Activated naive CD8-positive, alpha-beta T cell treated with anti-CD3 and anti-CD28 coated beads for 36 hours (primary cell): ENCODE measurements at places on chromosomes 12 and 14.

DNA sequence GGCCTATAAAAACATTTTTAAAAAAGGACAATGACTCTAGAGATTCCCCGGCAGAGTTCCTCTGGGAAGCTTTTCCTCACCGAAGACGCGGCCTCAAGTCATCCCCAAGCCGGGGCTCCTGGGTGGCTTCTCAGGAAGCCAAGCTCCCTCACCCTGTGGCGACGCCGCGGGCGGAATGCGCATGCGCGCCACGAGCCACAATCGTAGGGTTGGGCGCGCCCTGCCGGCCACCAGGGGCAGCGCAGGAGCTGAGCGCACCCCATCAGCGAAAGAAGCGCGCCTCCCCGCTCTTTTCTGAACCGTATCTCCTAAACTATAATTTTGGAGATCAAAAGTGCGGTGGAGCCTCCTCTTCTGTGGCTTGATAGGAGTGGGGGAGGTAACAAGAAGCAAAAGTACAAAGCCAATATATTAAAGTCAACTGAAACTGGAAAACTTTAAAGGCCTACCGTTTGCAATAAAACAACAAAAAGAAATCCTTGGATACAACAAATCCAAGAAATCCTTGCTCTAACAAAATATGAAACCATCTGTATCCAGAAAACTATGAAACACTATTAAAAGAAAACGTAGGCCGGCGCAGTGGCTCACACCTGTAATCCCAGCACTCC, 17.4 kb upstream of the CHFR start:
- peak; percentile 91 for DNase-seq

- no peak for DNase-seq
Measured at GRCh38 chr12:119180380-119181040, 1.8 kb downstream of the HSPB8 start.

GRCh38 chr12:130816097-130816496, 23.0 kb downstream of the STX2 start:
- no peak for DNase-seq

DNA sequence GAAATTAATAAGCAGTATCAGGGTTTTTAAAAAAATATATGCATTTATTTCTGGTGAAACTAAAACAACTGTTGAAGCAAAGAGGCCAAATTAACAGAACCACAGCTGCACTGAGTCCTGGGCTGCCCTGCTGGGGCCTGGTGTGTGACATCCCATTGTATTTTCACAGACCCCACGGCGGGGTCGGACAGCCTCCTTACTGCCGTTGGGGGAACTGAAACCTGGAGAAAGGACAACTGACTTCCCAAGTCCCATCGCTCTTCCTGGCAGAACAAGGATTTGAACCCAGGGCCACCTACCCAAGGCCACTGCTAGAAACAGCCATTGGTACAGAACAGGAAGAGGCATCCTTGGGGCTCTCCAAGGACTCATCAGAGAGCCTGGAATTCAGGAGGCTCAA, 114.8 kb upstream of the SFSWAP start:
- DNase-seq: no peak

DNA sequence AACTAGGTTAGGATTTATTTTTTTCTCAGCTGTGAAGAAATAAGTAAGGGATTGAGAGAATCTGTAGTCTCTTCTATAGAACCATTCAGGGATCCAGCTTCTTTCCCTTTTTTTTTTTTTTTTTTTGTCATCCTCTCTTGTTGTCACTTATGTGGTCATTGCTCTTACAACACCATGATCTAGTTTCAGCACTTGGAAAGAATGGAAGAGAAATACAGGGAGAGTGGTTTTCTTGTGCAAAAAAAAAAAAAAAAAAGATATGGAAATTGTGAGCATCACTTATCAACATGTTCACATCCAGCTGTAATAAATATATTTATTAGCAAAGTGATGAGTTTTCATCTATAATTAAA, 599.3 kb downstream of the SLC6A15 start:
- no peak for DNase-seq

GRCh38 chr12:20420557-20420956, 52.2 kb downstream of the PDE3A start:
- no peak for DNase-seq

DNA sequence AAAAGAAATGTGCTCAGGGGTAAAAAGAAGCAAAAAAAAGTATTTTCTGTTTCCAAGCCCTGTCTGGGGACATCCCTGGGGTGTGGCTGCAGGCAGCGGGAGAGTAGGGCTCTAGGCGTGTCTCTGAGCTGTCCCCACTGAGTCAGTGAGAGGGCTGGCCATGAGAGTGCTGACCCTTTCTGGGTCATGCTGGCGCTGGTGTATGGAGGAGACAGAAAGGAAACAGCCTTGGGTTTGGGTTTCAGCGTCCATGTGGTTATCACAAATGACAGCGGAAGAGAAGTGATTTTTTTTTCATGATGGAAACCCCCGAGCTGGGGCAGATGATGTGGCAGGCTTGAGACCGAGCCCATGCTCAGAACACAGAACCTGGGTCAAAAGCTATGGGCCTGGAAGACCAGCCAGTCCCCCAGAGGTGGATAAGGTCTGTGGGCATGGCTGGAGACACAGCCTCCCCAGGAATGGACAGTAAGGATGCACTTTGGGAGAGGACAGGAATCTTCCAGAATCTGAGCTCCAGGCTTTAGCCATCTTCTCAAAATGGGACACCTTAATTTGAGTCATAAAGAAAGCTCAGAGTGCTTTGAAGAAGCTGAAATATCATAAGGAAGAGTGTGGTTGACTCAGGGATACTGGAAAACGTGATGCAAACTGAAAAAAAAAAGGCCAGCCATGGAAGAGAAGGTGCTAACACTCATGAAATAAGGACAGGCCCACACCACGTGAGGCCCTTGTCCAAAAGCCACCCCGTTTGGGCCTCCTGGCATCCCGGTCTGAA, 36.2 kb downstream of the SYNE3 start:
- peak; percentile 28 for DNase-seq

DNA sequence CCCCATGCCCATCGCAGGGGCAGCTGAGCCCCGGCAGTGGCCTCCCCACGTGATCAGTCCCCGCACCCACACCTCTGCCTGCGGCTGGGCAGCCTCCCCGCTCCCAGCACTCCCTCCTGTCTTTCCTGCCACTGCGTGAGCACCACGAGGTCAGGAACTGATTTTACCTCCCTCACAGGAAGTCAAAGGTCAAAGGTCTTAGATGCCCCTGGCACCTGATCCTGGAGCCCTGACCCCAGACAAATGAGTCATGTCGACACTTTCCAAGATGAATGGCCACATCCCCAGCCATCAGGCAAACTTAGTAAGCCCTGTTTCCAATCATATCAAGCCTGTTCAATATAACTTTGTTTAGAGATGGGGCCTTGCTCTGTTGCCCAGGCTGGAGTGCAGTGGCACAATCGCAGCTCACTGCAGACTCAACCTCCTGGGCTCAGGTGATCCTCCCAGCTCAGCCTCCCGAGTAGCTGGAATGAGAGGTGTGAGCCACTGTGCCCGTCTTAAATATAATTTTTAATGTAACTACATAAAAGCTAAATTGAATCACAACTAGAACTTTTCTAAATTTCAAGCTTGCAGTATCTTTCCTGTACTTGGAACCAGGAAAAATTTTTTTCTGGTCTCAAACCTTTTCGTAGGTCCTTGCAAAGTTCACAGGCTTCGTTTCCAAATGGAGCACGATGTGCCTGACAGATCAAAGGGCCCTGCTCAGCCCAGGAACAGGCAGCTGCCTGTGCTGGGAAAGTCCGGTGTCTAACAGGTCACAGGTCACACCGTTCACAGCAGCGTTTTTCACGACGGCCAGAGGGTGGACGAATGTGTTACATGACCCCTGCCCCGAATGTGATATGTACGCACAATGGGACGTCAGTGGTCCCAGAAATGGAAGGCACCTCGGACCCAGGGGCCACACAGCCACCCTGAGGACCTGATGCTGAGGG, 1.9 kb downstream of the LRCOL1 start:
- DNase-seq: no peak

DNA sequence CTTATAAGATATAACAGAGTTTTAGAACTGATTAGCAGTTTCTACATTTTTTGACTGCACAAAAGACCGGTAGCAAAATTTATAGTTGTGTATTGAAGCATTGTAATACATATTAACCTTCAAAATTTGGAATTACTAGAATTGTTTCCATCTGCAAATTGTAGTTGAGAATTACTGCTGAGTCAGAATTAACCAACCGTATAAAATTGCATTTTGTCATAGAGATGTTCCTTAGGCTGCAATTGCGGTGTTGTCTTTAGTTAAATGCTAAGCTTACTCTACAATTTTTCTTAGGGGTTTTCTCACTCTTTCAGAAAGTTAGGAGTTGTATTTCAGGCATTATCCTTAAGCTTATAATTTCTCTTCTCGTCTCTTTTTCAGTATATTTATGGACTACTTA, 132.2 kb downstream of the PLEKHA5 start:
- DNase-seq: no peak

DNA sequence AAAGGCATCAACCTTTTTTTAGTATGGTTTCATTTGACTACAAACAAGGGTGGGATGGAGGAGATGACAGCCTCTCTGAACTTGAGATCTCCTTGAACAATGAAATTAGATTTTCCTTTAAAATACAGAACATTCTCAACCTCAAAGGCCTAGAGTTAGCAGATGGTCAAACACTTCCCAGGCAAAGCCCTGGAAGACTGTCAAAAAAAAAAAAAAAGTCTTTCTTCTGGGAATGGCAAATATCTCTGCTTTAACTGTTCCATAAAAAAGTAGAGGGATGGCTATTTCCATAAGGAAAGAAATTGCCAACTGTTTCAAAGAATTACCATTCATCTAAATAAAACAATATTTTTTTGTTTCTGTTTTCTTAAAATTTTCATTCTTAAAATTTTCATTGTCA, 870.8 kb downstream of the GALC start:
- no peak for DNase-seq

DNA sequence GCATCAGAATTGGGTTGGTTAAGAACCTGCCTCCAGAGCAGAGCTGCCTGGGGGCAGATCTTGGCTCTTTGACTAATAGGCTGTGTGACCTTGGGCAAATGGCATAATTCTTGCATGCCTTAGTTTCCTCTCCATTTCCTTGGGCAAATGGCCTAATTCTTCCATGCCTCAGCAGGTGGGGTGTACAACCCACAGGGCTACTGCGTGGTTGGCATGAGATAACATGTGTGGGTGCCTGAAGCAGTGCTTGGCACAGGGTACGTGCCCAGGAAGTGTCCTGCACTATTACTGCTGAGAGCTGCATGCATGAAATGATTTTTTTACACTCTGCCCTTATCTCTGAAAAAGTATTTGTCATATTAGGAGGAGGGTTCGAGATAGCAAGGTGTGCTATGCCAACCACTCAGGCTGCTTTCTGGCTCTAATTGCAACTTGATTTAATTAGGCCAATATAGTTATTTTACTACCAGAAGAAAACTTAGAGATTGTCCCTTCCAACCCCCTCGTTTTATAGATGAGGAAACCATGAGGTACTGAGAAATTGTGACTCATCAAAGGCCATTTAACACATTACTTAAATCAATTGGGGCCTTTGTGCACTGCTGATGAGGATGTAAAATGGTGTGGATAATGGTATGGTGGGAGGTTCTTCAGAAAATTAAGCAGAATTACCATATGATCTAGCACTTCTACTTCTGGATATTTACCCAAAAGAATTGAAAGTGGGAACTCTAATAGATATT, 161.6 kb upstream of the HIF1A start:
- no peak for DNase-seq

DNA sequence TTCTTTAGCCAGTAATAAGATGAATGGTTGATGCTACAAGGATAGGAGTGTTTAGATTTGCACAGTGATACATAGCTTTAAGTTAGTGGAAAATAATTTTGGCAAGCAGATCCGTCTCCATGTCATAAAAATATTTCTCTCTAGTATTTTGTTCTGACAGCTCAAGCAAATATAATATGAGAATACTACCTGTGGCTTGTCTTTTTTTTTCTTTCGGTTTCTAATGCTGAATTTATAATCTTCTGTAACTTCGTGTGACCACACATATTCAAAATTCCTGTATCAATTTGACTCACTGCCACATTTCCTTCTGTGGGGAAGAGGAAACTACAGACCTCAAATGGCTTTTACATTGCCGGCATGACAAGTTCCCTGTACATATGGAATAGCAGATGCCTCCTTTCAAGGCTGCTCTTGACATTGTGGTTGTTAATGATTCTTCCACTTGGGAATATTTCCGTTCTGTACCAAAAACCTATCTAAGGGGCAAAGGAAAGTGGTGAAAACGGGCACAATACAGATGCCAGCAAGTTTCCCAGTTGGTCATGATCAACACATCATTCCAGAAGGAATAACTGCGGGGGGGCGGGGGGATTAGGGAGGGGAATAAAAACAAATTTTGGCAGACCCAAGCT, 103.6 kb upstream of the CCDC91 start:
- no peak for DNase-seq

DNA sequence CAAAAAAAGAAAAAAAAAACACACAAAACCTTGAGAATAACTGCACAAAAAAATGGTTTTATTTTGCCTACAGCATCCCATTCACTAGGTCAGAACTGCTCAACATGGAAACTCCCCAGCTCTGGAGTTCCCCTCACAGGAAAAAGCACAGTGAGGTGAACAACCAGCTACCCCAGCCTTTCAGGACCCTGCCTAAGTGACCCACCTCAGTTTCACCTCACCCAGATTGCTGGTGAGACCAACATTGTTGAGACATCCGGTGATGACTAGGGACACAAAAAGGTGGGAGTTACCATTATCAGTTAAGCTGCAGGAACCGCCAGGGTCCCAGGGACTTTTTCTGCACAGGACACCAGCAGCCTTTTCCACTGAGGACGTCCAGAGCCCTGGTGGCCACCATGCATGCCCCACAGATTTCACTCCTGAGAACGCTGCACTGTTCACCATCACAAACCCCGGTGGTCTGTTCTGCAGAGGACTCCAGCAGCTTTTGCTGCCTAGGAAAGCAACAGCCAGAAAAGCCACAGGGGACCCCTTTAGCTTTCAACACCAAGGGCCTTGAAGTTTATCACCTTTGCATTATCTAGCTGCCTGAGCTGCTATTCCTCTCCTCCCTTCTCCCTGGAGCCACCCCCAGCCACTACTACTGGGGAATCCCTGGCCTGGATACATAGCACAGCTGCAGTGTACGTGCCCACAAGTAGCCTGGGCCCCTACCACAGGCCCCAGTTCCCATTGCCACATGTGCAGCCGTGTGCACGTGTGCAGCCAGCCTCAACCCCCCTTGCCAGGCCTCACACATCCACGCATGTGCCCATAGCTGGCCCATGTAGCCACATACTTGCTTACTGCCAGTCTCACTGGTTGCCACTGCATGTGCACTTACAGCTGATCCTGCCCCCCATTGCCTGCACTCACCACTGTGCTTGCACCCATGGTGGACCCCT, 62.5 kb upstream of the FAR2 start:
- no peak for DNase-seq
